Esophagus muscularis mucosa (tissue), 4 donors: ENCODE measurements at places on chromosomes 7 and 10. TPM values are rescaled to one million over a fixed set of nuclear protein-coding genes. Genes with fewer than 3 reads are reported as not detected.
A peak's percentile ranks its signal among the peaks of the same experiment; 100 is the strongest.

Gene TRPV5
- 0.17 TPM for total RNA-seq

Gene TECPR1
- 22.7 TPM for total RNA-seq

Gene HHEX
- 4.6 TPM for total RNA-seq

GRCh38 chr10:102616066-102616770 lies 28.1 kb upstream of the TRIM8 start:
- DNase-seq, result no peak

- DNase-seq, result no peak
Observed at GRCh38 chr10:103637011-103637410, 143.5 kb downstream of the NEURL1 start.

DNA sequence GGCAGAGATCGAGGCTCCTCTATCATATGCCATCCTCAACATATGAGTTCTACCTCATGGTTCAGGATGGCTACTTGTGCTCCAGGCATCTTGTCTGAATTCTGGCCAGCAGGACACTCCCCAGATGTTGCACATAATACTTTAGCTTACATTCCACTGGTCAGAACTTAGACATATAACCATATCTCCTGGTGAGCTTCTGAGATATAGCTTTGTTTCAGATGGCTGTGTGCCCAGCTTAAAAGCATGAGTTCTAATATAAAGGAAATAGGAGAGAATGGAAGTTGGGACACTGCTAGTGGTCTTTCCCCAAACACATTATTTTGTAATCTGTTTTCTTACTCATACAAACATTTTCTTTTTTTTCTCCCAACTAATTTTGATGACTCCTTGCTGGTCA lies 50.8 kb upstream of the IFRD1 start:
- no peak for DNase-seq

DNA sequence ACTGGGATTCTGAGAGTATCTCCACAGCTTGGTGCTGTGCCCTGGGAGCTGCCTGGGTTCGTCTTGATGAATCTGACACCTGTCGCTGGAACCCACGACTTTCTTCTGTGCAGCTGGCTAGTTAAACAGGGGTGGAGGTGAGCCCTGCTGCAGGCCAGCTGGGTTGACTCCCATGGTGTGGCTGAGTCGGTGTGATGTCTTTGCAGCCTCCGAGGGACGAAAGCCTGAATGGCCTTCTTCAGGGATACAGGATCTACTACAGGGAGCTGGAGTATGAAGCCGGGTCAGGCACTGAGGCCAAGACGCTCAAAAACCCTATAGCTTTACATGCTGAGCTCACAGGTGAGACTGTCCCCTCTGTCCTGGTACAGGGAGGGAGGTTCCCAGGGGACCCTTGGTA lies 508.1 kb upstream of the FOXK1 start:
- DNase-seq, result no peak

- peak; percentile 50 for DNase-seq
Observed at GRCh38 chr7:54992871-54993475, 25.8 kb upstream of the EGFR start.

GRCh38 chr10:77479586-77479985 lies 158.0 kb downstream of the KCNMA1 start:
- no peak for DNase-seq

- no peak for DNase-seq
Observed at GRCh38 chr10:88642963-88643362, 21.3 kb upstream of the LIPF start.
